ENCODE measurements at places on chromosomes 6 and 20.

DNA sequence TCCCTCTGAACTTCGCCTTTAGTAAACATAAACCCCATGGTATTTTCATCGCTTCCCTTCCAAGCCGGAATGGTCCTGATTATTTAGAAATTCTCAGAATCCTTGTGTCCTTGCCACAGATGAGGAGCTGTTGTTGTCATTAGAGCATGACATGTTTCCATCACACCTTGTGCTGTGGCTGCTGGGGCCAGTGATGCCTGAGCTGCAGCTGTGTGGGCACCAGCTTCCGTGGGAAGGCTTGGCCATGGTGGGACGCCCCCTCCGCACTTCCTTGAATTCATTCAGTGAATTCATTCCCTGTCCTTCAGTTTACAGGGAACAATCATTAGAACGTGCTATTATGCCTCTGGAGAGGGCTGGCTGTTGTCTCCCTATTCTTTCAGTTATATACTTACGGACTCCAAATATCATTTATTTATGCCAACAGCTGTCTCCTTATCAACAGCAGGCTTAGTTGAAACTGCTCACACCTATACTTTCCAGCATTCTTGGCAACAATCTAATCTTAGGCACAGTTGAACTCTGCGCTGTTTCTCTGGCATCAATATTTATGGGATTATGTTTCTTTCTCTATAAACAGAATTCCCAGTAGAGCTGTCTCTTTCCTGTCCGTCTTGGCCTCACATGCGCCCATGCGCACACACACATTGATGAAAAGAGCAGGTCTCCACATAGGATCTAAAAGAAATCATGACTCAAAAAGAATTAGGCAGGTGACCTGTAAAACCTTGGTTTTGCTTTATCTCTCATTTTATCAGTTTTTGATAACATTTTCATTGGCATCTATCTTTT is 9.0 kb downstream of the ADGRF1 start:
- DNase-seq, result no peak

GRCh38 chr6:149249370-149250357 is 67.8 kb upstream of the TAB2 start:
- DNase-seq, result peak; percentile 14

DNA sequence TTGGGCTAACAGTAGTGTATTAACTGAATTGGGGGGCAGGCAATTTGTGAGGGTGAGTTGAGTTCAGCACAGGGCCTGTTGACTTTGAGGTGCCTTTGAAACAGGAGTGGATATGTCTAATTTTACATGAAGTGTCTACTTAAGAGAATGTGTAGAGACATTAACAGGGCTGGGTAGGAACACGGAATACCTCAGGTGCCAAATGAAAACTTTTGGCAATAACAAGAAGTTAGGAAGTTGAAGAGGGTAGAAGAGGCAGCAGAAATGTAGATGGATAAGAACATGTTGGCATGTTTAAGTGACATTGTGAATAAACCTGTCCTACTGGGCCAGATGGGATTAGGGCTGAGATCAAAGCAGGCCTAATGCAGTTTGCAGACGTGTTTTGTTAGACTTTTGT is 117.0 kb downstream of the SLC16A10 start:
- DNase-seq, result no peak

DNA sequence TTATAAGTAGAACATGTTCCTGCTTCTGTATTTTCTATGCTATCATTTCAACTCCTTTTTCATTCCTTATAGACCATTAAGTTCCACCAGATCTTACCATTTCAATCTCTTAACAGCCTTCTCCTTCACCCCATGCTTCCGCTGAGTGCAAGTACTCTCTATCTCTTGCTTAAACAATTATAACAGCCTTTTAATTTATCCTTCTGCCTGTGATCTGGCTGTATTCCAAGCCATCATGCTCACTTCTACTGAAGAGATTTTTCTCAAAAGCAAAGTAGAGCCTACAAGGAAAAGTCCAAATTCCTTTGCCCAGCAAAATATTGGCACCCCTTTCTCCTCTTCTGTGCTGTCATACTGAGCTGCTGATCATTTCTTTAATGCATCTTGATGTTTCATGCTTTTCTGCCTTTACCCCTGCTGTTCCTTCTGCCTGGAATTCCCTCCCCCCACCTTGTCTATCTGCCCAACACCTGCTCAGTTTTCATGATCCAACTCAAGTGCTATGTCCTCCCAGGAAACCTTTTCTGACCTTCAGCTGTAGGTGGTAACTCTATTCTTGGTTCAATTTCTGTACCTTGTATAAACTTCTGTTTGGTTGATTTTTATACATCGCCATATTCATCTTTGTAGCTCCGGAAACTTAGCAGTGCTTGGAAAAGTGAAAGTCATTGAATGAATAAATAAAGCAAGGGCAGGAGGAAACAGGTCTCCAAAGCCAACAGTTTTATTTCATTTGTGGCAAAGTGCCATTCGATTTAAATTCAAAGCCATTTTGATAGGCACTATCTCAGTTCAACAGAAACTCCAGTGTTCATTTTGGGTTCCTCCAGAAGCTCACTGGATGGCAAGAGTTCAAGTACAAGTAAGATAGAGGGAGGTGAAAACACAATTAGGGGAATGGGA is 10.5 kb upstream of the BMP2 start:
- no peak for DNase-seq

DNA sequence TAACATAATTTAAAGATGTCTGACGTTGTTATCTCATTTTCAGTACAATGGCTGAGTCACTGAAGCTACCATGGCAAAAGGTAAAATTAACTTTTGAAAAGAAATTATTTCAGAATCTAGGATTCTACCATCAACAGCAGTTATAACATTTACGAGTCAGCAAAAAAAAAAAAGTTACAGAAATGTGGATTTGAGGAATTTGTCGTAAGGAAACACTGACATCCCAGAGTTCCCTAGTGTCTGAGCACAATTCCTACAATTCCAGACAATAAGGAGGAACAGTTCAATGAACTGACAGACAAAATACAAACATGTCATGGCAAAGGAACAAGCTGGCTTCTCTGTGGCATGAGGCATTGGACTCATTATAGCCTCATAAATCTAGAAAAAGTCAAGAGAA is 19.1 kb downstream of the ABRACL start:
- DNase-seq, result no peak

DNA sequence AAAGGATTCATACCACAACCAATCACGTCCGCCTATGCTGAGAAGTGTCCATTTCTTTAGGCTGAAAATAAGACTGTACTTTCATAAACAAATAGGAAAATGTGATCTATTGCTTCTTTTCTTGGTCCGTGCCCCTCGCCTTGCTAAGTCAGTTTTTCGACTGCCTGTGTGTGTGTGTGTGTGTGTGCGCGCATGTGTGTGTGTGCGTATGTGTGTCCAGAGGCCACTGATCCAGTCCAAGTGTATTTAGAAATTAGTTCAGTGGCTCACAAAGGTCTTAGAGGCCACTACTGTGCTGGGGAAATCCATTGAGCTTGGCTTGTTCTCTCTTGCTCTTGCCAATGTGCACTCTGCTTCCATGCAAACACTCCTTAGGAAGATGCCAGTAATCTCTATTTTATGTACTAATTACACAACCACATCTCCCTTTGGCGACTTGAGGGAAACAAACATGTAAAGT is 50.5 kb downstream of the SLC22A23 start:
- DNase-seq, result no peak

DNA sequence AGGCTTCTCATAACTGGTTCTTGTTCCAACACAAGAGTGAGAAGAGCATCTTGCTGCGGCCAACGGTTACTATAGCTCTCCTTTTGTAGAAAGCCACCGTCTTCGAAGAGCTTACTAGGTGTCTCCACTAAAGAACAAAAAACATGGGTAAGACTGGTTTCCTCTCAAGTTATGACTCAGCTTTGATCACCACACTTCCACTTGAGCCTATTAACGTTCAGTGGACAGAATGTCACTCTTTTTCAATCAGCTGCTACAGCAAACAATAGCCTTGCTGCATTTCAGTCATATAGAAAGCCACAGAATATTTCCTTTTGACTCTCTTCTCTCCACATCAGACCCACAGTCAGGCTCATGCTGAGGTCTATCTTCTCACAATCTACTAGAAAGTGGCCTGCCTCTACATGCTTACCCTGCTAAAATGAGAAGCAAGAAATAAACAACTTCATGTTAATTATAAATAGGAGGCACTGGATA is 243.5 kb upstream of the PREP start:
- DNase-seq, result no peak

GRCh38 chr20:41218466-41218865 is 81.1 kb downstream of the PLCG1 start:
- no peak for DNase-seq

GRCh38 chr6:15026832-15027231 is 219.0 kb upstream of the JARID2 start:
- DNase-seq, result no peak

DNA sequence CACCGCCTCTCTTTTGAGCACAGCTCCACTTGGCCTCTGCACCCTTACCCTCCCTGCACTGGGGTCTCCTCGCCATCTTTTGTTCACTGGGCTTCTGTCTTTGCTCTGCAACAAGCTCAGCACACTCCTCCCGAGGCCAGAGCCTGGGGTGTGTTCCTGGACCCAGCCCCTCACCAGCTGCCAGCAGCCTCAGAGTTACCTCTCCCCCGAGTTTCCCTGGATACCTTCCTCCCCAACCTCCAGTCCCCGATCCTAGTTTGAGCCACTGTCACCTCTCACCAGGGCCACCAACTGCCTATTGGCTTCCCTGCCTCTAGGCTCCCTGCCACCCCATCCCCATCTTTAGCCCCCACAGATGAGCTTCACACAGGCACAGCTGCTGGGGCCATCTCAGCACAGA is 12.3 kb downstream of the CYP21A2 start:
- DNase-seq, result no peak

DNA sequence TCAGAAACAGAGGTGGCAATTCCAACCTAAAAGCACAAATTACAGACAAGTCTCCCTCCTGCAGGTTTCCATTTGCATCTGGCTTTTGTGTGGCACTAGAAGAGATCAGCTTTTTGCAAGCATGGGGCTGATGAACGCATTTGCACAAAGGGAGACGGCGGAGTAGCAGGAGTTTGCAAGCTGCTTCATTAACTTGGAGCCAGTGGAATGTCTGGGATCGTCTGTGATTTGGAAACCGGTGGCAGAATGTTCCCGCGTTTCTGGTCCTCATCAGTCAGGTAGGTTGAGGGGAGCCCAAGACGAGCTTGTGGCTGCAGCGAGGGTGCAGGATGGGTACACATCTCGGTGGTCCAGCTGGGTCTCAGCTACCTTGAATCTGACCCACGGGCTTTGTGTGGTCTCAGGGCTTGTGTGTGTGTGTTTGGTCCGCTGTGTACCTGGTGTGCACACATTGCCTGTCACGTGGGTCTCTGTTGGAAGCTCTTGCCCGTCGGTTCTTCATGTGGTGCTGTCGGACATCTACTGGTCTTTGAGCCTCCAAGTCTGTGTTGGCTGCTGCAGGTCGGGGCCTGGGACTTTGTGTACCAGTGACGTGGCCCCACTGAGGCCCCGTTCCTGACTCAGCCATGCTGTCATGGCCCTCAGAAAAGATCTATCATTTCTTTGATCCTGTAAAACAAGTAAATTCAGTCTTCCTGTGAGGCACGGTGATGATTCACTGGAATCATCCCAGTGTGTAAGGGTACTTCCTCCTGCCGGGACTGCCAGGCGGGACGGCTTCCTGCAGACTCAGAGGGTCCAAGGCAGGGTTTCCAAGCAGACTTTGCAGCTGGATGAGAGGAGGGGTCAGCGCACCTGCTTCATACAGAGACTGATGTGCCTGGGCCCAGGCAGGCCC is 12.4 kb upstream of the MYT1 start:
- DNase-seq, result no peak

DNA sequence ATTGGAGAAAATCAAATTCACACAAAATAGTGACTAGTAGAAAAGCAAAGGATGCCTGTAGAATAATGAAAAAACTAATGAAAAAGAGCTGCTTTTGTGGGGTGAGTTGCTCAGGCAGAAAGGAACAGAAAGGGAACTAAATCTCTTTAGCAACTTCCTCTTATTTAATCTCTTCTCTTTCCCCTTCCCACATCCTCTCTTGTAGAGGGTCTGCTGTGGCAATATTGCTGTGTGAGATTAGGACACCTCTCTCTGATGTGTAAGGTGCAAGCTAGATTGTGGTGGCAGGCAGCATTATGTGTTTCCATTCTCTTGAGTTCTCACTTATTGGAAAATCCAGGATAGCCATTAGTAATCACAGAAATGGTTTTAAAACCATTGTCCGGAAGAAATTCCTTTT is 49.7 kb downstream of the SYNE1 start:
- DNase-seq, result no peak

DNA sequence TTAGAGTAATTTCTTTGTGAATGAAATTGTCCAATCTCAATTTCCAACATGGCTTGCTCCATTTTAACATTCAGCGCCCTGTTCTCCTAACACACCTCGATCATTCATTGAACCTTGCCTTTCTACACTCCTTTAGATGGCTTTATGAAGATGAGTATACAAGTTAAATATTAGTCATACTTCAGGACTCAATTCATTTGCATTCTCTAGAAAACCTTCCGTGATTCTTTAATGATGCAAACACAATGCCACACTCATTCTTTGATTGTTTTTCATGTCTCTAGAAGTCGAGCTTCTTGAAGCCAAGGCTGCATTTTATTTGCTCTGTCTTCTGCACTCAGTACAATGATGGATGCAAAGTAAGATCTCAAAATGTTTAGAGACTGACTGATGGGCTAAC is 641.2 kb downstream of the DOK5 start:
- DNase-seq, result no peak

- DNase-seq, result no peak
These were observed 63.3 kb downstream of the DAAM2 start for GRCh38 chr6:39855356-39855995.

- no peak for DNase-seq
These were observed 434.8 kb upstream of the HTR1E start for GRCh38 chr6:86502497-86502896.

- peak; percentile 47 for DNase-seq
These were observed 41.8 kb downstream of the RBM38 start for GRCh38 chr20:57432862-57433491.

GRCh38 chr6:31851485-31851832 is 11.2 kb downstream of the NEU1 start:
- DNase-seq, result no peak

DNA sequence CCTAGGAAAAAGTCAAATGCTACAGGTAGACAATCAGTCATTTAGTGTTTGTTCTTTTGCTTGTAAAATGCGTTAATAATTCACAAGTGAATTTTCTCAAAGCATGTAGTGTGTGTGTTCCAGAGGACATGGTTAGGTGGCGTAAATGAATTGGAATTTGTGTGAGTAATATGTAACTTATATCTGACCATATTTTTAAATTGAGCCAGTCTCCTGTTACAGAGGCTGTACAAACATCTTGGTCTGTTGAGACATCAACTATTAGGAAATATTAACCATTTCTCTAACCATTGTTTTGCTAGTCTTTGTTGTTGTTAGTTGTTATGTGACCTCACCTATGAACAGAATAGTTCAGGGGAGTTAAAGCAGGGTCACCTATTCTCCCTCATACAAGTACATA is 22.7 kb downstream of the MCM8 start:
- peak; percentile 81 for DNase-seq

DNA sequence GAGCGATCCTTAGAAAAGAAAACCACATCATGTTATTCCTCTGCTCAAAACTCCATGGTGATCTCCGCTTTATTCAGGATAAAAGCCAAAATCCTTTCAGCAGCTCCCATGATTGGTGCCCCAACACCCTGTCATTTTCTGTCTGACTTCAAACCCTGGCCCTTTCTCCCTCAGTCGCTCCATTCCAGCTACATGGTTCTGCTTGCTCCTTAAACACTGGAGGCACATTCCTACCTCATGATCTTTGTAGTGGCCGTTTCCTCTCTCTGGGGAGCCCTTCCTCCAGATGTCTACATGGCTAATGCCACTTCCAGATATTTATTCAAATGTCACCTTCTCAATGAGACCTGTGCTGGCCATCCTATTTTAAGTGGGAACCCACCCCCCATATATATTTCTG is 100.8 kb downstream of the CAP2 start:
- no peak for DNase-seq

GRCh38 chr6:43009124-43009523 is 4.6 kb downstream of the MEA1 start:
- DNase-seq, result peak; percentile 51

All from small intestine (tissue), 16 donors.